ENCODE measurements at places on chromosomes 2 and 18.

DNA sequence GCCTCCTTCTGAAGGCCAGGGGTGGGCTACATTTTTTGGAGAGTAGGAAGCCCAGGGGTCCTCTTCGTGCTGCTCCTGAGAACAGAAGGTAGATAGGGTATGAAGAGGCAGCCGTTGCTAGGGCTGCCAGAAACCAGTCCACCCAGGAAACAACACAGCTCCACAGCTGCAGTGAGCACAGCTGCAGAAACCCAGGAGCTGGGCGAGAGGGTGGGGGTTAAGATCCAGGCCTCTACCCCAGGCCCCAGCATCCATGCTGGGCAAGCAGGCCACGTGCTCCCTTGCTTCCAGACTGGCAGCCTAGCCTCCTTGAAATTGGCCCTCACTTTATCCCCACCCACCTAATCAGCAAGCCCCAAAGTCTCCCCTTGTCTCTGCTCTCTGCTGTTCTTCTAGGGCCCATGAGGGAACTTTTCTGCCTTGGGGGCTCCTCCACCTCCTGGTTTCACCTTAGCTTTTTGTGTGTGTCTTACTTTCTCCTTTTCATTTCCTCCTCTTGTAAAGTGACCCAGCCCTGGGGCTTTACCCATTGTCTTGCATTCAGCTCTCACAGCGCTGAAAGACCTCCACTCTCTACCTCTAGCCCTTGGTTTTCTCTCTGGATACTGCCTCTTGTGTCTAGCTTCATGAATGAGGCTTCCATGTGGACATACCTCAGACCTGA lies 30.7 kb downstream of the STON1 start:
- DNase-seq = no peak

GRCh38 chr2:149420053-149420963 lies 89.9 kb downstream of the LYPD6 start:
- no peak for DNase-seq

GRCh38 chr2:60843006-60843405 lies 38.4 kb upstream of the REL start:
- DNase-seq = no peak

- DNase-seq = no peak
These were observed 86.6 kb downstream of the DNER start for GRCh38 chr2:229627728-229628127.
